ENCODE measurements at places on chromosomes 1 and 21.
A peak's percentile ranks its signal among the peaks of the same experiment; 100 is the strongest.

- DNase-seq = no peak
Observed at GRCh38 chr1:45508295-45509151, 8.4 kb downstream of the MMACHC start.

DNA sequence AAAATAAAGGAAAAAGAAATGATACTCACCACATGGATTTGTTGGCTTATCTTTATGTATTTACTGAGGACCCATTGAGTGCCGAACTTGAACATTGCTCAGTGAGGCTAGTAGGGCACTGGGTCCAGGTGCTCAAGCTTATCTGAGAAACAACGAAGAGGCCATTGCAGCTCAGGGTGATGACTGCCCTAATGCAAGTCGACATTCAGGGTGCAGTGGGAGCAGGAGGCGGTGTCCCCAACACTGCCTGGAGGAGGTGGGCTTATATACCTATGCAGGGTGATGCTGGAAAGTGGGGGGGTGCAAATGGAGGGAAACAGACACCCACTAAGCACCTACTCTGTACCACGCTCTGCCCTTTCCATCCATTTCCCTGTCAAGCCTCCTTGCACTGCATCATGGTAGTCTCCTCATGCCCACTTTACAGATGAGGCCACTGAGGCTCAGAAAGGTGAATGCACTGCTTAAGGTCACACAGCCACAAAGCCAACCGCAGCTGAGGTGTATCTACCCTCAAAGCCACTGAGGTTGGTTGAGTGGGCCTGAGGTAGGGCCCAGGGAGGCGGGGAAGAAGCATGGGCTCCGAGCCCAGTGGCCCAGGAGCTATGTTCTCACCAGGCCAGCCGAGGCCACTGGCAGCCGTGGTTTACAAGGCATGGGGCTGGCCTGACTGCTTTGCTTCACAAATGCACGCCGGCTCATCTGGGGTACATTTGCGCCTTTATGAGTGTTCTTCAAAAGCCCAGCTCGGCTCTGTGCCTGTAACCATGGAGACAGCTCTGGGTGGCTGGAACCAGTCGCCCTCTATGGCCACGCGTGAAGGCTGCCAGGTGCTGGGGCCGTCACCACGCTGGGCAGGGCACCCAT is 103.8 kb downstream of the EPHB2 start:
- no peak for DNase-seq

GRCh38 chr21:36208326-36209013 is 51.8 kb downstream of the DOP1B start:
- no peak for DNase-seq

DNA sequence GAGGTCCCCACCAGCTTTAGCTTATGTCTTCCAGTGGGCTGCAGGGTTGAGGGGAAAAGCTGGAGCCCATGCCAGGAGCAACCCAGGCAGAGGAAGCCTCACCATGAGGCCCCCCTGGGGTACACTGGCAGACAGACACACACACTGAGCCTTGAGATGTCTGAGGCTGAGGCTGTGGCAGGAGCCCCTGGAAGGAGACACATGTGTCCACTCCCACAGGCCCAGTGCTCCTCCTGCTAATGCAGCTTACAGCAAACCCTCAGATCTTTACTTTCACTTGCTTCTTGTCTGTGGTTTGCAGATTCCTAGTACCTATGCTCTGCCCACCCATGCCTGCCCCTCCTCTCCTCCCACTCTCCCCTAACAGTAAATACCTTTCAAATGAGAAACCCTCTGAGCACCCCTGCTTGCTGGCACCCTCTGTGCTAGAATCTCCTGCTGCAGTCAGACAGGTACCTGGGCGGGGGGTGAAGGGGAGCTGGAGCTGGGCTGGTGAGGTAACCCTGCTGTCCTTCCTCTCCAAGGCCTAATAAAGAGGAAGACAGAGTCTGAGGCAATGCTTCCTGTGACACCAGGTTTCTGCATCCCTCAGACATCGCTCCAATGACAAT is 63.4 kb upstream of the NEK2 start:
- DNase-seq = peak; percentile 3

GRCh38 chr1:29878501-29878900 is 642.2 kb downstream of the PTPRU start:
- no peak for DNase-seq

DNA sequence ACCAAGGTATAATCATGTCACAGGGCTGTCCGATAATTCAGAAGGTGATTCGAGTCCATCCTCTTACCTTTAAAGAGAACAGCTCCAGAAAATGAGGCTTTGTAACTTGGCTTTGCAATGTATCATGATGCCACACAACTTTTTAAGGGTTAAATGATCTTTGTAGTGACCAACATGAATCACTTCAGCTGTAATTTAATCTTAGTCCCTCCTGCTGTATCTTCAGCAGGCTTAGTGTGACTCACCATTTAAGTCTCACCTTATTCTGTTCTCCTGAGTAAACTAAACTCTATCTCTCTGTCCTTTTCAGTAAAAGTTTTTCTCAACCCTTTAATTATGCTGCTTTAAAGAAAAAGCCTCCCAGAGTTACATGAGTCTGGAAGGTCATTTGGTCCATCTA is 1.9 kb upstream of the HIVEP3 start:
- DNase-seq = no peak

Measured in CD4-positive, alpha-beta T cell treated with Interferon alpha-2 for 1 hour (primary cell).